Fibroblast of gingiva (primary cell): ENCODE measurements at places on chromosomes 11 and 22.
A peak's percentile ranks its signal among the peaks of the same experiment; 100 is the strongest.

- no peak for DNase-seq
These were observed 85.2 kb upstream of the RTL6 start for GRCh38 chr22:44583061-44583760.

DNA sequence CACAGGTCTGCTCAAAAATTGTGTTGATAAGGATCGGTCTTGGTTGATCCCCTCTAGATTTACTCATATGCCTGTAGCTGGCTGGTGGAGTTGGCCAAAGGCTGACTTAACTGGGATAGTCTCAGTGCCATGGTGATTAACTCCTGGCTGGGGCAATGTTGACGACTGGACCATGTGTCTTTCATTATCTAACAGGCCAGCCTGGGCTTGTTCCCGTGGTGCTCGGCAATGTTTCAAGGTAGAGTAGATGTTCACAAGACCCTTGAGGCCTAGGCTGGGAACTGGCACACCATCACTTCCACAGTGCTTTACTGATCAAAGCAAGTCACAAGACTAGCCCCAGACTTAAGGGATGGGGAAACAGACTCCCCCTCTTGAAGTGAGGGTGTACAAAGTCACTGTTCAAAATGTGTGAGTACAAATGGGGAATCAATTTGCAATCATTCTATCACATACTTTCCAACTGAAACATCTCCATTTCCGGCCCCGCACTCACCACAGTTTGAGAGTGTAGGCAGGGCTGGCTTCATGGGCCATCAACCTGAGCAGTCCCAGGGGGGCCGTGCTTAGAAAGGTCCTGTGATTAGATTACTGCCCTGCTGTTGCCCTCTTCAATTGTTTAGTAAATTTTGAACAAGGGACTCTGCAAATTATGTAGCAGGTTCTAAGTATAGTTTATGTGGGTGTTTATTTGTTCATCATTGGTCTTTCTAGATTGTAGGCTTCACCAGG lies 240.8 kb downstream of the NELL1 start:
- no peak for DNase-seq

GRCh38 chr11:74139151-74139918 lies 31.5 kb downstream of the C2CD3 start:
- peak; percentile 18 for DNase-seq

DNA sequence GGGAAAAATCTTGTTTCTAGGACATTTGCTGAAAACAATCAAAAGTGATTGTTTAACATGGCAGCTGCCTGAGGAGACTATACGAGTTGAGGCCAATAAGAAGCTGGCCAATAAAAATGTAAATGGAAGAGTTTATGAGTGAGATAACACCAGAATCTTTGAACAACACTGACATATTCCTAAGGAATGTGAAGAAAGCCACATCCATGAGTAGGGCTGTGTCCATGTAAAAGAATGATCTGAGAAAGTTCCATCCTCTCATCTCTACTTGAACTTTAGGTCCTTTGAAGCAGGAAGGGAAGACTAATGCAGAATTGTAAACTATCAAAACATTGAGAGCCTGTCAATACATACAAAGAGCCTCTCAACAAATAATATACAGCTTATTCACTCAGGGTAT lies 6.9 kb upstream of the CHORDC1 start:
- no peak for DNase-seq

DNA sequence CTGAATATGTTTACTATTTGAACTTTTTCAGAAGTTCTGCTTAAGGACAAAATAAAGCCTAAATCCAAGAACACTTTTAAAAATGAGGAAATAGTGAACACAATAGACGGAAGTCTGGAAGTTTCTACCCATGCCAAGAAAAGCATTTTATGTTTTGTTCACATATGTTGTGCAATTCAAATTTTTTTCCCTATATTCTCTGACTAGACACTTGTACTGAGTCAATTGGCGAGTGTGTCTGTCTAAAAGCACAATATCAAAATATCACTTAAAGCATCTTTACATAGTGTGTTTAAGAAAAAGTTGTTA lies 29.2 kb downstream of the INCENP start:
- no peak for DNase-seq

DNA sequence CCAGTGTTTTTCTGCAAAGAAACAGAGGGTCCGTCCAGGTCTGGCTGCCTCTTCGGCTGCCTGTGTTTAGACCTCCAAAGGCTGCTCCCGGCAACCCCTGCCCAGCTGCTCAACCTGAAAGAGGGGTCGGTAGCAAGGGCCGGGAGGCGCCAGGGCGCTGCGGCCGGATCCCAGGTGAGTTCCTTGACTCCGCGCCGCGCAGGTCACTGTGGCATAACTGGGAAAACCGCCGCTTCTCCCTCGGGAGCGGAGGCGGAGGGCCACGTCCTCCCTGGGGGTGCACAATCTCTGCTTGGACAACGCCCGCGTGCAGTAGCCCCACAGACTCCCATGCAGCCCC lies 1.0 kb upstream of the BRSK2 start:
- DNase-seq: no peak

- no peak for DNase-seq
These were observed 40.5 kb downstream of the DUSP8 start for GRCh38 chr11:1531449-1532013.

DNA sequence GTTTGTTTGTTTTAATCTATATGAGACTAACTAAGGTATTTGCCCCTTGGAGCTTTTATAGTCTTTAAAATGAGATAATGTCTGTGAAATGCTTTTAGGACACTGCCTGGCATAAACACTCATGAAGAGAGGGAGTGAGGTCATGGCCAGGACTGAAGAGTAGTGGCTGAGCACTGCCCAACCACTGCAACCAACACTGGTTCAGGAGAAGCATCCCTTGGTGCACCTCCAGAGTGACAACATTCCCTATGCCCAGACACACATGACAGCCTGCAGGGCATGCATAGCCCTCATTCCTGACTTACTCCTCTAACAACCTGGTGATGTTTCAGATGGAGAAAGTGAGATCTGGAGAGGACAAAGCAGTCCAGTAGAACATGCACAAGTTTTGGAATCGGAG lies 36.1 kb downstream of the ME3 start:
- no peak for DNase-seq

DNA sequence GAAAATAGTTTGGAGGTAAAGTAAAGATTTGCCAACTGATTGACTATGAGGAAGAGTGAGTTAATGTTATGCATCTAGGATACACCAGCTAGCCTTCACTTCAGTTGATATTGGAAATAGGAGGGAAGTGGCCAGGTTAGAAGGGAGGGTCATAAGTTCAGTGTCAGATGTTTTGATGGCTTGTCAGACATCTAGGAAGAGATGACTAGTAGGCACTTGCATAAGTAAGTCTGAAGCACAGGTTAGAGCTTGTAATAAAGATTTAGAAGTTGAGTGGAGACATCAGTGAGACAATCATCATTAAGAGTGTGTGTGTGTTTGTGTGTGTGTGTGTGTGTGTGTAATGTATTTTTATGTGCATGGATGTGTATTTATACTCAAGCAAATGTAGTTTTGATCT lies 146.1 kb downstream of the OR4C45 start:
- no peak for DNase-seq

DNA sequence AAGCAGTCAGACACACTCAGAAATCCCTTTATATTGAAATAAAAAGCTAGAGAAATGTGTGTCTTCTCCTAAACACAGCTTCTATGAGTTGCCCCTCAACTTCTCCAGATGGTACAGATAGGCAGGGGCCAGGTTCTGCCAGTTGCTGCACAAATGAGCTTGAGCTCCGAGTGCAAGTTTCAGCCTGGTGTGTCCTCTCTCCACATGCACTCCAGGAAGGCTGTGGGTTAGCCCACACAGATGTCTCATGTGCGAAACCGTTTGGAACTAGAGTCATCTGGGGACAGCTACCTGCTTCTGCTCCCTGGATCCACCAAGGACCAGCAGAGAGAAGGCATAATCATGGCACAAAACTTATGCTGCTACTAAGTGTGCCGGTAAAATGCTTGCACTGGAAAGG lies 812.6 kb downstream of the OPCML start:
- DNase-seq: no peak

GRCh38 chr11:35088226-35088625 lies 50.7 kb upstream of the CD44 start:
- no peak for DNase-seq

DNA sequence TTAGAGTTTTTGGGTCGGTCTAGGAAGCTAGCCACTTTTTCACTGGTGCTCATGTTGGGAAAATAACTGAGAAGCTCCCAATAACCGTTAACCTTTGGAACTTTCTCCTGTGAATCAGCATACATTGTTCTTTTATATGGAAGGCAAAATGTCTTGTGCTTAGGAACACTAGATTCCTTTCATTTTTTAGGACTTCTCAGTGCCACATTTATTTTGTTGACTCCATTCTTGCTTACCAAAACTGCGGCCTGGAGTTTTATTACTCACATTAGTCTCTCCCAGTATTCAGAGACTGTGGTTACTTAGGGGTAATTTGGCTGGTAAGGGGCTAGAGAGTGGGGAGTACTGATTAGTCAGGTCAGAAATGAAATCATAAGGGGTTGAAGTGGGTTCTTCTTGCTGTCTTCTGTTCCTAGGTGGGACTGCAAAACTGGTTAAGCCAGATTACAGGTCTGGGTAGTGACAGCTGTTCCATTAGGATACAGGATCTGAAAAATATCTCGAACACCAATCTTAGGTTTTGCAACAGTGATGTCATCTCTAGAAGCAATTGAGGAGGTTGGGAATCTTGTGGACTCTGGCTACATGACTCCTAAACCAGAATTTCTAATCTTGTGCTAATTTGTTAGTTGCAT lies 631.4 kb upstream of the LUZP2 start:
- no peak for DNase-seq

- DNase-seq: no peak
These were observed 29.2 kb downstream of the PDGFD start for GRCh38 chr11:104134745-104135144.
